ENCODE measurements at places on chromosomes 3 and 15. TPM values are rescaled to one million over a fixed set of nuclear protein-coding genes. Genes with fewer than 3 reads are reported as not detected.

DNA sequence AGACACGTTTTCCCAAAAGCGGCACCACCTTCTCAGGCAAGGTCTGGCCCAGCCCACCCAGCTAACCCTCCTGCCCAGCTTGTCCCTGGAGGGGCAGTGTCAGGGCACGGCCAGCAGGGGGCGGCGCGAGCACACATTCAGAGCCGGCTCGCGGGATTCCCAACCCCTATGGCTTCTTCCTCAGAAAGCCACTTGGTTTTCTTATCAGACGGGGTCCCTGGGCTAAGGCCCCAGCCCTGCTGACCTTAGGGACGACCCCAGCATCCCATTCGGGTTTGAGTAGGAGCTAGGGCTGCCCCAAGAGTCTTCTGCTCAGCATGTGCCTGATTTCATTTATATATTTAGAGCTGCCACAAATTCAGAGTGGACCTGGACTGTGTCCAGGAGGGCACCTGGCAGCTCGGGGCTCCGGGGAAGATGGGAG lies 14.5 kb downstream of the RLBP1 start:
- no peaks in the 10 kb centered on the region for H3K36me3 ChIP-seq
- H3K27me3 ChIP-seq = no peaks in the 10 kb centered on the region
- H3K27ac ChIP-seq = no peak overlapping the region
- no peak overlapping the region for H3K4me3 ChIP-seq
- H3K4me1 ChIP-seq = no peaks in the 10 kb centered on the region

DNA sequence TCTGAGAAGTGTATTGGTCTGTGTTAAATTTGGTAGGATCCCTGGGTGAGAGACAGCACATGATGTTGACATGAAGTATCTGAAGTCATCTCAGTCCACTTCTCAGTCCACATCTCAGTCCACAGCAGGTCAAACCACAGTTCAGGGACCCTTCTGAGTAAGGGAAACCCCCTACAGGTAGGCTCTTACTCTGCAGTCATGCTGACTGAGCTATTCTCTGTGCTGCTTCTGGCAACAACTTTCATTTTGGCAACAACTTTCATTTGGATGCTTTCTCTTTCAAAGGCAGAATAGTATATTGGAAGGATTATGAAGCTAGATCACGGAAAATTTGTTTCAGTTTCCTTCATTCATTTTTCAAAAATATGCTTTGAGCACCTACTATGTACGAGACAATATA lies 178.2 kb upstream of the GOLIM4 start:
- no peak for DNase-seq
- H3K27ac ChIP-seq = no peak overlapping the region
- no peaks in the 10 kb centered on the region for H3K36me3 ChIP-seq
- H3K4me1 ChIP-seq = no peaks in the 10 kb centered on the region
- H3K4me3 ChIP-seq = no peak overlapping the region

DNA sequence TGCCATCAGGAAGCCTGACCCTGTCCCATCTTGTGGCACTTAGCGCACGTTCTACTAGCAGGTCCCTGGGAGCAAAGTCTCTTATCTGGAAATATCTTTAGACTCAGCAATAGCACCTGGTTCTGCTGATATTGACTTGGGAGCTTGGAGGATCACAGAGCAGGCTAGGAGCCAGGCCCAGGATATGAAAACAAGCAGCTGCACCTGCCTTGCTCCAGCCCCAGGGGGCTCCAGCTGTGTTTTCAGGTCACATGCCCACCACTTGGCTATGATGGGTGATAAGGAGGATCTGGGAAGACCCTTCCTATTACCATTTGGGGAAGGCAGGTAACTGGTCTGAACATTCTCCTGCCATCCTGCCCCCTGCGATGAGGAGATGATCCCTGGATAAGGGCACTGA lies 87.8 kb downstream of the C3orf70 start:
- H3K4me3 ChIP-seq = no peak overlapping the region
- no peaks in the 10 kb centered on the region for H3K4me1 ChIP-seq
- DNase-seq = no peak
- no peak overlapping the region for H3K27ac ChIP-seq
- no peaks in the 10 kb centered on the region for H3K27me3 ChIP-seq

GRCh38 chr3:44318891-44319311 lies 19.7 kb upstream of the TCAIM start:
- no peak overlapping the region for H3K4me3 ChIP-seq
- no peaks in the 10 kb centered on the region for H3K36me3 ChIP-seq
- no peak overlapping the region for H3K27ac ChIP-seq
- H3K27me3 ChIP-seq = peaks cover 3% of the 10 kb centered on the region
- no peaks in the 10 kb centered on the region for H3K4me1 ChIP-seq

DNA sequence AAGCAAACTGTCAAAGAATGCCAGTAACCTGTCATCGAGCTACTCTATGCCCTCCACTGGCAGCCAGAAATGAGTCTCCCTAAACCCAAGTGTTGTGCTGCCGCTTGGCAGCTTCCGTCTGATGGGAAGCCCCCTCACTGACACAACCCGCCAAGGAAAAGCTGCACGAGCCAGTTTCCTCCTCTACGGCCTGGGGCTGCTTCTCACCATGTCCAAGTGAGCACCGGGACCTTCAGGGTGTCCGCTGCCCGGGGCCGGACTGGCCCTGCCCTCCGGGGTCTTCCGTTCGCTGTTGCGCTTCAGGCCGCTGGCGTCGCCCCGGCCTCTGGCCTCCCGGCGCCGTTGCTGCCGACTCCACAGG lies 490 bp downstream of the TOMM70 start:
- DNase-seq = peak; percentile 36
- peaks cover 41% of the 10 kb centered on the region for H3K4me1 ChIP-seq
- no peaks in the 10 kb centered on the region for H3K36me3 ChIP-seq
- no peaks in the 10 kb centered on the region for H3K27me3 ChIP-seq

GRCh38 chr3:56428667-56429066 lies 39.6 kb downstream of the ERC2 start:
- no peak for DNase-seq
- H3K4me1 ChIP-seq = no peaks in the 10 kb centered on the region
- no peaks in the 10 kb centered on the region for H3K27me3 ChIP-seq
- H3K36me3 ChIP-seq = no peaks in the 10 kb centered on the region
- no peak overlapping the region for H3K27ac ChIP-seq

- no peak overlapping the region for H3K4me3 ChIP-seq
- H3K4me1 ChIP-seq = no peaks in the 10 kb centered on the region
- H3K27ac ChIP-seq = no peak overlapping the region
These were observed 396.6 kb downstream of the GABRB3 start for GRCh38 chr15:26376243-26376642.

DNA sequence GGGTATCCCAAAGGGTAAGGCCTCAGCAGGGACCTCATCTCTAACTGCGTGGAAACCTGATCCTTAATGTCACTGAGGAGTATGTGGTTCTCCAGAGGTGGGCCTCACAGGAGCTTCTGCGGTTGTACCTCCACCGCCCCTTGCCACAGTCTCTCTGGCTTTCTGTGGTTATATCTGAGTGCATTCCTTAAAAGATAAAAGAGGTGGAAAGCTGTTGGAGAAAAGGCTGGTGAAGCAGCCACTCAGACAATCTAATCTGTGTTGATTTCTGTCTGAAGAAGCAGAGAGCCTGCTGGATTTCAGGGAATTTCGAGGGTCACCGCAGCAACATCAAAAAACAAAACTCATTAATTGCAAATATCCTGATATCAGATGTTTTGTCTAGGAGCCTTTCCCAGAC lies 51.4 kb downstream of the SEMA6D start:
- no peak overlapping the region for H3K4me3 ChIP-seq
- H3K4me1 ChIP-seq = no peaks in the 10 kb centered on the region
- no peaks in the 10 kb centered on the region for H3K36me3 ChIP-seq
- DNase-seq = no peak

GRCh38 chr15:60259469-60259868 lies 138.3 kb downstream of the ANXA2 start:
- no peak for DNase-seq
- no peak overlapping the region for H3K27ac ChIP-seq
- no peak overlapping the region for H3K4me3 ChIP-seq

DNA sequence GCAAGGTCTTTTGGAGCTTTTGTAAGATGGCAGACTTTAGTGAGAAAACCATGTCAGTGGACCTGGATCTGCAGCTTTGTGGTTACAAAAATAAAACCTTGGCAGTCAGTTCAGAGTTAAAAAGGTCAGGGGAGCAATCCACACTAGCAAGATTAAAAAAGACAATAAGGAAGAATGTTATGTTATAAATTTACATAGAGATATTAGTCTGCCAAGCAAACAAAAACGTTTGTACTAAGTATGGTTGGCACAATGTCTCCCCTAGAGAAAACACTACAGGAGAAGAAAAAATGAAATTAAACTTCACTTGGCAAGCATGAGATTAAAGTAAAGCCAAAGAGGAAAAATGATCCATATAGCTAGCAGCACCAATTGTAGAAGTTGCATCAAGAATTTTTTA lies 205.0 kb downstream of the LSAMP start:
- no peak overlapping the region for H3K4me3 ChIP-seq
- no peak for DNase-seq
- H3K27me3 ChIP-seq = no peaks in the 10 kb centered on the region
- H3K4me1 ChIP-seq = no peaks in the 10 kb centered on the region

DNA sequence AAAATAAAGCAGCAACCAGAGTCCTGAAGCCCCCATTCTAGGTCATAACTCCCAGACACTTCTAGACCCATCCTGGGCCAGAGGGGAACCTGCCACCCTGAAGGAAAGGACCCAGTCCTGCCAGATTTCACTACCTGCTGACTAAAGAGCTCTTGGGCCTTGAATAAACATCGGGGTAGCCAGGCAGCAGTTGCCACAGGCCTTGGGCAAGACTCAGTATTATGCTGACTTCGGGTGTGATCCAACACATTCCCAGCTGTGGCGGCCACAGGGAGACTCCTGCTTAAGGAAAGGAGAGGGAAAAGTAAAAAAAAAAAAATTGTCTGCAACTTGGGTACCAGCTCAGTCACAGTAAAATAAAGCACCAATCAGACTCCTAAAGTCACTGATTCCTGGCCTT lies 23.8 kb downstream of the NEDD4 start:
- H3K4me3 ChIP-seq = no peak overlapping the region
- H3K4me1 ChIP-seq = no peaks in the 10 kb centered on the region
- no peaks in the 10 kb centered on the region for H3K27me3 ChIP-seq
- H3K36me3 ChIP-seq = no peaks in the 10 kb centered on the region

DNA sequence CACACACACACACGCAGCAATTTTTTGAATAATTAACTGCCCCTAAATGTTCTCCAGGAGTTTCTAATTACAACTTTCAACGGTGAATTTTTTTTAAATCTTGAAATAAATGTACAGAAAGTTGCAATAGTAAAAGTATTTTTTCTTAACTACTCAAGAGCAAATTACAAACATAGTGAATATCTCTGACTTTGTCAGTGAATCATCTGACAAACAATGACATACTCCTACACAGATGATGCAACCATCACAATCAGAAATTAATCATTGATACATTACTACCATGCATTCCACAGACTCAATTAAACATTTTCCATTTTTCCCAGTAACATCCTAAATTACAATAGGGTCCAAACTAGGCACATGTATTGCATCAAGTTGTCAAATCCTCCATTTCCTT lies 597.3 kb downstream of the NAALADL2 start:
- no peak overlapping the region for H3K27ac ChIP-seq
- no peak for DNase-seq
- no peaks in the 10 kb centered on the region for H3K4me1 ChIP-seq

- DNase-seq = no peak
- no peaks in the 10 kb centered on the region for H3K36me3 ChIP-seq
These were observed 18.5 kb upstream of the SENP5 start for GRCh38 chr3:196849180-196849741.

GRCh38 chr15:56146756-56147155 lies 96.9 kb downstream of the RFX7 start:
- H3K27me3 ChIP-seq = no peaks in the 10 kb centered on the region
- H3K27ac ChIP-seq = no peak overlapping the region
- H3K4me1 ChIP-seq = no peaks in the 10 kb centered on the region
- peaks cover 13% of the 10 kb centered on the region for H3K36me3 ChIP-seq
- no peak for DNase-seq
- no peak overlapping the region for H3K4me3 ChIP-seq

DNA sequence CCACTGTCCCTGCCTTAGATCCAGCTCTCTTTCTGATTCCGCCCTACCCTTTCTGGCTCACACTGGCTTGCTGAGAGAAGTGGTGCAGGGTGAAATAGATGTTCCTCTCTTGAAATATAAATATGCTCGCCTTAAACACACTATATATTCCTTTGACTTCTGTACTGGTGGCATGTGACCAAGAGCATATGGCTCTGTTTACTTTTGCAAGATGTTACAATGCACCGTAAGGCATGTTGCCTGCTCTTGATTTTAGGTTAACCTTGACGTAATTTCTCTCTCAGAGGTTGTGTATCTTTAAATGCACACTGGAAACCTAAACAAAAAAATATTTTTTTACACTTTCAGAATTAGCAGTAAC lies 749 bp downstream of the RSRC1 start:
- H3K4me1 ChIP-seq = peaks cover 44% of the 10 kb centered on the region
- H3K27ac ChIP-seq = peak overlapping the region; percentile 78
- H3K36me3 ChIP-seq = no peaks in the 10 kb centered on the region
- H3K4me3 ChIP-seq = peak overlapping the region; percentile 95
- peaks cover 31% of the 10 kb centered on the region for H3K27me3 ChIP-seq
- no peak for DNase-seq

DNA sequence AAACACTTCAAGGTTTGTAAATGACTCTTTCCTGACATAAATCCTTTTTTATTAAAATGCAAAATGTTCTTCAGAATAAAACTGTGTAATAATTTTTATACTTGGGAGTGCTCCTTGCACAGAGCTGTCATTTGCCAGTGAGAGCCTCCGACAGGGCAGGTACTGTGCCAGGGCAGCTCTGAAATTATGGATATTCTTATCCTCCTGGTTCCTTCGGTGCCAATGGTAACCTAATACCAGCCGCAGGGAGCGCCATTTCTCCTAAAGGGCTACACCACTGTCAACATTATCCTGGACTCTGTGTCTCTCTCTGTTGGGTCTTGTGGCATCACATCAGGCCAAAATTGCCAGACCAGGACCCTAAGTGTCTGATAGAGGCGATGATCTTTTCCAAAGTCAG lies 33.0 kb downstream of the CHDH start:
- no peaks in the 10 kb centered on the region for H3K27me3 ChIP-seq
- no peak overlapping the region for H3K4me3 ChIP-seq
- H3K27ac ChIP-seq = no peak overlapping the region
- DNase-seq = no peak

DNA sequence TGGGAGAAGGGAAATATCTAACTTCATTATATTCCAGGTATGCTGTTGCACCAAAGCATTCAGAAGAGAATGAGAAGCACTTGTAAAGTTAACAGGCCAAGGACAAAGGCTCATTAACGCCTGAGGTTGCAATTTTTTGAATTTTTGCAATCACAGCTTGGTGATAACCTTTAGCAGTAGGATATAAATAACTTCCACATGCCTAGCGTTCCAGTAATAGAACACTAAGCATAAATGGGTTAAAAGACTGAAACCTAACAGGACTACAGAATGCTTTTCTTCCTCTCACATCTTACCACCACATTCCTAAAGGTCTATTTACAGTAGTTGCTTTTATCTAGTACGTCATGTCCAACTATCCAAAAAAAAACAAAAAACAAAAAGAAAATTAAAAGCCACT lies 57.4 kb upstream of the IMPG2 start:
- no peaks in the 10 kb centered on the region for H3K27me3 ChIP-seq
- no peaks in the 10 kb centered on the region for H3K4me1 ChIP-seq
- H3K27ac ChIP-seq = no peak overlapping the region
- DNase-seq = no peak

The APOD gene
- total RNA-seq = 0.20 TPM

The PIF1 gene
- 14.7 TPM for total RNA-seq

The ROPN1 gene
- not detected for total RNA-seq

The TMCO5A gene
- not detected for total RNA-seq

The TMEM43 gene
- total RNA-seq = 48.8 TPM

The ISLR2 gene
- not detected for total RNA-seq

The TMC3 gene
- total RNA-seq = not detected

The ISLR gene
- total RNA-seq = not detected

The CDCP1 gene
- total RNA-seq = 0.71 TPM

The CILP gene
- not detected for total RNA-seq

All from CD8-positive, alpha-beta memory T cell (primary cell).